ENCODE measurements at places on chromosomes 5 and 9.

GRCh38 chr5:100694100-100694499, 158.9 kb downstream of the FAM174A start:
- DNase-seq, result no peak

DNA sequence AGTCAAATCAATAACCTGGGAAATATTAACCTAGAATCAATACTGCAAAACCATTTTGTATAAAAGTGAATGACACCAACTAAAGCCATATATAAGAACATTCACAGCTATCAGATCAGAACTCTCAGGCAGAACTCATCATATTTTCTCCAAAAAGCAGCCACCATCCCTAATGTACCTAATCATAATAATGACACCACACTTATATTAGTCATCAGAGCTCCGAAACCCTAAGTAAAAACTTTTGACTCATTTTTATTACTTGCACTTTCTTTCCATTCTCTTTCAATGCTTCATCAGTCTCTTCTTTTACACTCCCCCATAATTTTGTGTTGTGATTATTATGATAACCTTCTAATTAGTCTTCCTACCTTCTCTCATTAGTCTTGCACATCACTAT, 45.3 kb downstream of the INSL6 start:
- DNase-seq, result no peak

DNA sequence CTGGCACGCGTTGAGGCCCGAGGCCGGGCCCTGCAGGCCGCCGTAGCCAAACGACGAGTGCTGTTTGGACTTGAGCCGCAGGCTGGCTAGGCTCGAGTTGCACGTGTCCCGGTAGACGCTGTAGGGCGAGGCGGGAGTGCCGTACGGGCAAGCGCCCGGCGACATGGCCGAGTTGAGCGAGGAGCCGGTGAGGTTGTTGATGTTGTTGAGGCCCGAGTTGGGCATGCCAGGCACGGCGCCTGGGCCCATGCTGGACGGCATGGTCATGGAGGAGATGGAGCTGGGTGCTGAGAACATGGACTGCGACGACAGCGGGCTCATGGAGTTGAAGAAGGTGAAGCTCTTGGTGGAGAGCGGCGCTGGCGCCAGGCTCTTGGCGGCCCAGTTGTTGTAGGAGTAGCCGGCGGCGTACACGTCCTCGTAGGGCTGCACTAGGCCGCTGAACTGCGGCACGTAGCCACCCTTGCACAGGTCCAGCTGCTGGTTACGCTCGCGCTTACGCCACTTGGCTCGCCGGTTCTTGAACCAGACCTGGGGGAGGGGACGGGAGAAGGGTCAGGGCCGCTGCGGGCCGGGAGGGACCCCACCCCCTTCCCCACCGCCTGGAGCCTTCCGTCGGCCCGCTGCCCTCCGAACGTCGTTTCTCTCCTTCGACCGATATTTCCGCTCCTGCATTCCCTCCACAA, 5.1 kb downstream of the PITX1 start:
- no peak for DNase-seq

DNA sequence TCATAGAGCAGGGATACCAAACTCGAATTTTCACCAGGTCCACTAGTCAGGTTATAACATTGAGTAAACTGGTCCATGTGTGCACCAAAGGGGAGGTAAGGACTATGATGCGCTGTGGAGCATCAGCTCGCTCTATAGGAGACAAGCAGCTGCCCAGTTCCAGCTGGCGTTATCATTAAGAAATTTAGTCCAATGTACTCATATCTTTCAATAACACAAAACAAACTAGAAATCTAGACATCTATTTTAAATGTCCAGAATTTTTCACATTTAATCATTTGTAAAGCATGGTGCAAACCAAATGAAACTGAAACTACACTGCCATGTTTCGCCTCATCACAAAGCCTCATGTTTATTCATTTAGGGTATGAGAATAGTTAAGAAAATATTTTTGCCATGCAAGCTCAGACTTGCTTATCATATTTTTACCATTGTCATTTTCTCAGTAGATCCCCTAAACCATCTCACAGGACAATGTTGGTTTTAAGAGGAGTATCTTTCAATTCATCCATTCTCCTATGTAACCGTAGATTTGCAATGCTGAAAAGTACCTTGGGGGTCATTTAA, 50.9 kb downstream of the ZNF474 start:
- DNase-seq, result no peak

- DNase-seq, result no peak
Observed at GRCh38 chr5:14251733-14252132, 108.6 kb downstream of the TRIO start.

DNA sequence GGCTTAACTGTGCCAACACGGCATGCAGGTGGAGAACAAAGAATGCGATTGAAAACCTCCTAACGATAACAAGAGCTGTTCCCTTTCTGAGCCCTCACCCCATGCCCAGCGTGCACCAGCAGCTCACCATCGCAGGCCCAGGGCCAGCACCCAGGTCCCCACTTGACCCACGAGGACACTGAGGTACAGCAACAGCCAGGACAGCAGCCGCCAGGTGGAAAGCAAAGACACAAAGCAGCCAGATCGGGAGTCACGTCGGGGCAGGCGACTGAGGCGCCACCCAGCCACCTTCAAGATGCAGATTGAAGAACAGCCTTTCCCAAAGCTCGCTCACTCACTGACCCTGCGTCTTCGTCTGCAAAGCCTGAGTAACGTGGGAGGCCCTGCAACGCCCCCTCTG, 6.9 kb upstream of the SEC16A start:
- DNase-seq, result no peak

DNA sequence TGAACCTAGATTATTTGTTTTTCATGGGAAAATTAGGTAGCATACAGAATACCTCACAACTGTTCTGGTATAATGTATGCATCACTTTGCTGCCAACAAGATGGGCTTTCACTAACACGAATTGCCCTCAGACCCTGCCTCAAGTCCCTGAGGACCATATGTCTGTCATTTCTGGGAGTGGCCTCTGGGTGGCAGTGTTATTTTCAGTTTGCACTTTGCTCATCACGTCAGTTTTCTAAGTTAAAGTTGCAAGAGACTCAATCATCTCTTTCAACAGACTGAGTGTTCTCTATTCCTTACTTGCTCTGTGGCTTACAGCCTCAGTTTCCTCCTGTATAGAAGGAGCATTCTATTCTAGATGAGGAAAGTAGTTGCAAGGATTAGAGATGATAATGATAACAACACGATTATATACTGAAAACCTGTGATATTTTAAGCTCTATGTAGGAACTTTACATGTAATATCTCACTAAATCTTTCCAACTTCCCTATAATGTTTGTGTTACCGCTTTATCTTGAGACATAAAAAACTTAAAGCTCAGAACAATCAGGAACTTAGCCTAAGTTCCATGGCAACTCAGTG, 55.7 kb downstream of the TSSK1B start:
- DNase-seq, result peak; percentile 57

GRCh38 chr5:66516550-66516949, 79.6 kb upstream of the MAST4 start:
- DNase-seq, result no peak
